ENCODE measurements at places on chromosomes 3 and 15.

DNA sequence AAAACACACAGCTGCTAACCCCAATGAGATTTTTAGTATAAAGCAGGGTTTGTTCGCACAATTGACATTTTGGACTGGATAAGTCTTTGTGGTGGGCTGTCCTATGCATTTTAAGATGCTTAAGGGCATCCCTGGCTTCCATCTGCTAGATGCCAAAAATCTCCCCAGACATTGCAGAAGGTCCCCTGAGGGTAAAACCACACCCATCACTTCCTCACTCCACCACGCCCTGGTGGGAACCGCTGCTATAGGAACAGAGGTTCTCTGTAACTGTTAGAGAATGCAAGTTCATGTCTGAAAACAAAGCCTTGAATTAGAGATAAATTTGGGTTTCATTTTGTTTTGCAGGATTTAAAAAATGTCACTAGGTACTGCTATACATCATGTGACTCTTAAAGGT lies 67.7 kb downstream of the ARHGEF26 start:
- no peak for DNase-seq

DNA sequence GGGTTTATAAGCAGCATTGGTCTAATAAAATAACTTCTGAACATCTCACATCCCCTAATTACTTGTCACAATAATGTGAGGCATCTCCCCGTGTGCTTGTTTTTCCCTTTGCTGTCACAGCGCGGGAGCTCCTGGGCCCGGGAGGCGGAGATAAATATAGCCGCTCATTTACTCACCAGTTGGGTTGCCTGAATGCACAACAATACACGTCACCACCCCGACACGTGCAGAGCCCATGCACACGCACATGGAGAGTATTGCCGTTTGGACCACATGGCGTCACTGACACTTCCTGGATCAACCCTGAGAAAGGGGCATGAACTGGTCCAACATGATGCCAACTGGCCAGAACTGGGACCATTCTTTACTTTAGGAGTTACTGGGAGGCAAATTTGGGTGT lies 76.2 kb downstream of the MRPL46 start:
- no peak for DNase-seq

DNA sequence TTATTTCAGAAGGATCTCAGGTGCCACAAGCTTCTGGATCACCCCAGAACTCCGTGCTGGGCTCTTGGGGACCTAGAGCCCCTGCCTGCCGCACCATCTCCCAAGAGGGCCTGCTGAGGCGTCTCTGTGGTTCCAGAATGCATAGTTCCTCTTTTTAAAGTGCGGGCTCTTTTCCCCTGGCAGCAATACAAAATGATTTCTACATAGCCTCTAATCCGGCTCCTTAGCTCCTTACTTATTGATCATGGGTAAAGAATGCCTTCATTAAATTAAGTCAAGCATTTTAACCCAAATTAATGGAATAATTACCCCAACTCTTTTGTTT lies 121.9 kb downstream of the ATP10A start:
- no peak for DNase-seq

GRCh38 chr15:69474291-69474690 lies 21.7 kb downstream of the RPLP1 start:
- no peak for DNase-seq

DNA sequence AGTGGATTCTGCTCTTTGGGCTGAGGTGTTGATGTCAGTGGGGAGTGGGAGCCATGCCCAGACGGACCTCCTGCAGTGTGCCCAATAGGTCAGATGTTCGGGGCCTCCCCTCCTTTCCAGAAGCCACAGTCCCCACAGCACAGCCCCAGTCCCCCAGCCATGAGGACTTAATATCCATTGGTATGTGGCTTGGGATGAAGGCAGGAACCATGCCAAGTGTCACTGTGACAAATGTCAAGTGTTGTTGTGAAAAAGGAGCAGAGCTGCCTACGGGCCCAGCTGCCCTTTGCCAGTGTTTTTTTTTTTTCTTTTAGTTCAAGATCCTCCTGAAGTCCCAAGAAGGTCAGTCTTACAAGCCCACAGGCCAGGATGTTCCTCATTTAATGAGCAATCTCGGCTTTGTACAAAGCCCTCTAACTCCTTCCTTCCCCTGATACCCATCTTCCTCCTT lies 12.2 kb downstream of the SEMA3G start:
- DNase-seq = no peak

GRCh38 chr3:120338517-120338916 lies 10.6 kb downstream of the LRRC58 start:
- DNase-seq = no peak

DNA sequence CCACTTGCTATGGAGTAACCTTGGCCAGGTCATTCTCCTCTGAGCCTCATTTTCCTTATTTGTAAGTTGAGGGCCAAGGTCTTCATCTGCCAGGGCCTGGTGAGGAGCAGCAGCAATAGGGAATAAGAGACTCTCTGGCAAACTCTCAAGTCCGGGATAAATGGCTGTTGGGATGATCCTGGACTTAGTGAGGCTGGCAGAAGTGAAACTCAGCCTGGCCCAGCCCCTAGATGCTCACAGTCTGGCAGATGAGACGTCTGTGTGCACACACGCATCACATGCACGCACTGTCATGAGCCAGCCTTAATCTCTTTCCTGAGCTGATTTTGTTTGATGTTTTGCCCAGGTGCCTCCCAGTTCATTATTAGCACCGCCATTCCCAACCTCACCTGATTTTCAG lies 26.8 kb downstream of the SLC6A6 start:
- DNase-seq = no peak

DNA sequence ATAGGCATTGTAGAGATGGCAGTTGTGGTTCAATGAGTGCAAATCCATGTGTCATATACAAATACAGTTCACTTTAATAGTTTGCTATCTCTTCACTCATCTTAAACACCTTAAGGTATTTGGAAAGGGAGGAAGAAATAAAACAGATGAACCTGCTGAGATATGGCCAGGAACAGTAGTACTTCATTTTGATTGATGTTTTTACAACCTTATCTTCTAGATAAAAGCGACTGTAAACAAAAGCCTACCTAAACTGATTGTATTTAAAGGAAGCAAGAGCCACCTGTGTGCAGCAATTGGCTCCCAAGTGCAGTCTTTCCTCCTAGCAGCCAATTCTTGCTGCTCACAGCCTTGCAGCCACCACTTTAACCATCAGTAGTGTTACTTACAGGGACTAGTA lies 217.7 kb downstream of the CDIN1 start:
- DNase-seq = no peak

DNA sequence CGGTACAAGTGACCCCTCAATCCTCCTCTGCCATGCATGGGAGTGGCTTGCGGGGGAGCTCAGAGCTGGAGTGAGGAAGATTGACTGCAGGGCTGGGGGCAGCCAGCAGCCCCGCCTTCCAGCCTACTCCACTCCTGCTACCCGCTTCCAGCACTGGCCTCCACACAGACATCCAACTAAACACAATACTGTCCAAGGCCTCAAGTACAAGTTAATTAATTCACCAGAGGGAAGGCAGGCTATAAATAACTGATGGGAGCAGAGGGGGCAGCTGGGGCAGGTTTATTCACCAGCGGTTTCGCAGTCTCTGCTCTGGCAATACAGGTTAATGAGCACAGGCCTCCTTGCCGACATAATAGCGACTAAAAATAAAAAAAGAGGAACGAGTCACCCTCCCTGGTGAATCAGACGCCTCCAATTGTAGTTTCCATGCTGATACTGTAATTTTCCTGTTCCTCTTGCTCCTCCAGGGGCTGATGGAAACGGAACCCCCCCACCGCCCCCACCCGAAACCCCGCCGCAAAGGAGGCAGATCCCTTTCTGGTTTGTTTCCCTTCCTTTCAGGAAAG lies 166.4 kb upstream of the TLE3 start:
- no peak for DNase-seq

GRCh38 chr15:50501815-50502214 lies 44.7 kb downstream of the USP50 start:
- no peak for DNase-seq

GRCh38 chr3:177523872-177524438 lies 326.7 kb upstream of the TBL1XR1 start:
- no peak for DNase-seq
